ENCODE measurements at places on chromosomes 6 and 20.

- no peak for DNase-seq
Measured at GRCh38 chr6:79750806-79751205, 119.7 kb downstream of the SH3BGRL2 start.

- no peak for DNase-seq
Measured at GRCh38 chr6:166597711-166598440, 11.4 kb upstream of the RAMACL start.

- DNase-seq = no peak
Measured at GRCh38 chr6:45699663-45700062, 316.0 kb downstream of the CLIC5 start.

- peak; percentile 19 for DNase-seq
Measured at GRCh38 chr6:110662490-110663211, 152.6 kb downstream of the CDK19 start.

DNA sequence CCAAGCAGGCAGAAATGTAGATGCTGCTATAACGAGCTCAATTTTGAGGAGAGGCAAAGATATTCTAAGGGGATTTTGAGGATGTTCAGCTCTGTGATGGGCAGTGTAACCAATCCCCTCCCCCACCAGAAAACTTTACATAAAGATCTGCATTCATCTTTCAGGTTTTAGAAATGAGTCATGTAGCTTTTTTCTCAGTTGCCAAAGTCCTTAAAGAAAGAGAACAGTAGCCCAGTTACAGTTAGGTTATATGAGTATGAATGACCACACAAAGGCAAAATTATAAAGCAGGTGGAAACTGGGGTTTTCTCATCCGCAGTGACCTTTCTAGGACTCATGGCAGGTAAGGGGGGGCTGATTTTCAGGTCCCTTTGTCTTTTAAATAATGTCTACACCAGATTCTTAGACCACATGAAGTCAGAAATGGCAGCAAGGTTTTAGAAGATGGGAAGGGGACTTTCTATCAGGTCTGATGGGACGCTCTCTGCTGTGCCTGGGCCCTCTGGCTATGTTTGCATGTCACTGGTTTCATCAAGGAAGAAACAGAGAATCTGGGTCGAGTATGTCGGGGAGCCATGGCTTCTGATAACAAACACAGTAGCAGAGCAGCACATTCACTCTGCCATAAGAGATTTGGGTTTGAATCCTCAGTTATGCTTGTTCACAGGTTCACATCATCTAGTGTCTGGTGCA is 94.7 kb downstream of the CLIC5 start:
- no peak for DNase-seq

DNA sequence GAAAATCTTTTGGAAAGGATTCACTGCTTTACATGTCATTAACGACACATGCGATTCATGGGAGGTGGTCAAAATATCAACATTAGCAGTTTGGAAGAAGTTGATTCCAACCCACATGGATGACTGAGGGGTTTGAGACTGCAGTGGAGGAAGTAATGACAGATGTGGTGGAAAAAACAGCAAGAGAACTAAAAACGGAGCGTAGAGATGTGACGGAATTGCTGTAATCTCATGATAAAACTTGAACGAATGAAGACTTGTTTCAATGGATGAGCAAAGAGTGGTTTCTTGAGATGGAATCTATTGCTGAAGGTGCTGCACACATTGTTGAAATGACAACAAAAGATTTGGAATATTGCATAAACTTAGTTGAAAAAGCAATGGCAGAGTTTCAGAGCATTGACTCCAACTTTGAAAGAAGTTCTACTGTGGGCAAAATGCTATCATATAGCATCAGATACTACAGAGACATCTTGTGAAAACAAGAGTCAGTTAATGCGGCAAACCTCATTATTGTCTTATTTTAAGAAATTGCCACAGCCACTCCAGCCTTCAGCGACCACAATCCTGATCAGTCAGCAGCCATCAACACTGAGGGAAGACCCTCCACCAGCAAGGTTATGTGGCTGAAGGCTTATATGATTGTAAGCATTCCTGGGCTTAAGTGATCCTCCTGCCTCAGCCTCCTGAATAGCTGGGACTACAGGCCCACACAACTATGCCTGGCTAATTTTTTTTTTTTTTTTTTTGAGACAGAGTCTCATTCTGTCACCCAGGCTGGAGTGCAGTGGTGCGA is 19.2 kb downstream of the SRSF3 start:
- no peak for DNase-seq

DNA sequence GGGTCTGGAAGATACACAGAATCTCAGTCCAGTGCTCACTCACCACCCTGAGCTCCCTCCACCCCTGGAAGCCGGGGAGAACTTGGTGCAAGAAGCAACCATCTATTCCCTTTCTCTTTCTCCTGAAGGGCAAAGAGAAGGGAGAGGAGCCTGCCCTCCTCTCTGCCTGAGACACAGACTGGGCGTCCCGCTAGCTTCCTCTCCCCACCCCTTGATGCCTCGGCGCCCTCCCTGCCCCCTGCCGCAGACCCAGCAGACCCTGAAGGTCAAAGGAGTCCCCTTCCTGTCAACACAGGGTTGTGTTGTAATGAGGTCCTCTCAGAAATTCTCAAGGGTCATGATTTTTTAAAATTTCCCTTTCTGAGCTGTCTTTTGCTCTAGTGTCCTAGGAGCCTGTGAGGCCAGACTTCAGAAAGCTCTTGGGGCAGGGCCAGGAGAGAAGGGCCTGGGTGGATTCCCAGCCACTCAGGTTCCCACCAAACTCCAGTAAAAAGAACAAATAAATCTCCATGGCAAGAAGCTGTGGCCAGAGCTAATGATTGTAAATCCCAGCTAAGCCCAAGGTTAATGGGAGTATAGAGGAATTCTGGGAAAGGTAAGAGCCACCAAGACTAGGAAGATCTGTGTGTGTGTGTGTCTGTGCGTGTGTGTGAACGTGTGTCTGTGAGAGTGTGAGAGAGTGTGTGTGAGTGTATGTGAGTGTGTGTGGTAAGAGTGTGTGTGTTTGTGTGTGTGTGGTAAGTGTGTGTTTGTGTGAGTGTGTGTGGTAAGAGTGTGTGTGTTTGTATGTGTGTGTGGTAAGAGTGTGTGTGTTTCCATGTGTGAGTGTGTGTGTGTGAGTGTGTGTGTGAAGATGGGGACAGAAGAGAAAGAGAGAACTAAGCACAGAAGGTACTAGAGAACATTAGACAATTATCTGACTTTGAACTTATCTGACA is 1.1 kb upstream of the JPH2 start:
- no peak for DNase-seq

GRCh38 chr6:166166314-166167257 is 1.1 kb downstream of the TBXT start:
- DNase-seq = no peak

DNA sequence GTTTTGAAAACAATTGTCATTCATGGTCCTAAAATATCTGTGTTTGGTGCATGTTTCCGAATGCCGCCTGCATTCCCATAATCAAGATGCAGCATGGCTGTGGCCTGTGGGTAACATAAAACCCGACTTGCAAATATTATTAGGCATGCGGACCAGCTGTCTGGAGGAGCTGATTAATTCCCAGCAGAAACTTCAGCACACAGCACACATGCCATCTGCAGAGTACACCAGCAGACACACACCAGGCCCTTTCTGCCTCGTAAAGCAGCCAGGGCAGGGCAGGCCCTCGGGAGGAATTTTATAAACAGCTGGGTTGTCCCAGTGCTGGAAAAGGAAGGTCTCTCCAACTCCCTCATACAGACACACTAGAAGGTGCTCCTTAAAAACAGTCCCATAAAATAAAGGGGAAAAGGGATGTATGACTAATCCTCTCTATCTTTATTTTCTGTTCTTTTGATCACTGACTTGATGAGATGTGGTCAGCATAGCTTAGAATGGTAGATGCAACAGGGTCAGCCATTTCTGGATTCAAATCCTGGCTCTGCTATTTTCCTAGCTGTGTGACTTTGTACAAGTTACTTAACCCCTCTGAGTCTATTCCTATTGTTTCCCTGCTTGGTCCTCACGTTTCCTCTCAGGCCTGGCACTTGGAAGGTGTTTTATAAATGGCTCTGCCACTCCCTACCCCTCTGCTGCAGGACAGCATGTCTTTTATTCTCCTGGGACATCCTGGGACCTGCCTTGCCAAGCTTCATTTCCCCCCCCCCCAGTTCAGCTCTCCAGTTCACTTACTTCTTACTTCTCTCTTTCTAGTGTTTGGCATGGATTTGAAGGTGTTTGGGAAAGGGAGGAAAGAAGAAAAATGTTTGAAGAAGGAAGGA is 85.9 kb upstream of the TRAF3IP2 start:
- no peak for DNase-seq

DNA sequence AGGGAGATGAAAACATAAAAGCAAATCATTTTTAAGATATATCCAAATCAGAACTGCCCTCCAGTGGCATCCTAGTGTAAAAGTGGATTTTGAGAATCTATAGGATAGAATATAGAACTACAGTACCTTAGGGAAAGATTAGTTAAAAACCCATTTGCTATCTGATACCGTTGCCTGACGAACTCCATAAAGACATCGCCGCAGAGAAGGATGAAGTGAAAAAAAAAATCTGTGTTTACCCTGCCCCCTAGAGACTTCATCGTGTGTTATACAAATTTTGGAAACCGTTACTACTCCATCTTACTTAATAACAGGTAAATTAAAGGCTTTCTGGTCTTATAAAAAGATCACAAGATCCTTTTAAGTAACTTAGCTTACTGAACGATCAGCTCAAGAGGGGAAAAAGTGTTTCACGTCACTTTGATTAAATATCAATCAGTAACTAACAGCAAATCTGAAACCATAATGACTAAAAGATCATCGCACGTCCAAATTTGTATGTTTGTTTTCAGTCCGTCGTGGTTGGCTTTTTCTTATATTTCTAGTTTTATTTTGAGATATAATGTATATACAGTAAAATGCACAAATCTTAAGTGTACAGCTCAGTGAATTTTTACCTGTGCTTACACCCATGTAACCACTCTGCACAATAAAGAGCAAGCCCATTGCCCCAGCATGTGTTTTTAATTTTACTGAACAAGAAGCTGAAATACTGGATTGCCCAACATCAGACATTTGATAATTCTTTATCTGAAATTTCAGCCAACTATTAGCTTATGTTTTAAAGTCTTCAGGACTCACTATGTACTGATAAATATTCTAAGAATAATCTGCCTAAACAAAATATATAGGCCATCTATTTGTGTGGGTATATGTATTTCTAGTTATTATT is 881 bp upstream of the MCM3 start:
- no peak for DNase-seq

- peak; percentile 26 for DNase-seq
Measured at GRCh38 chr20:52103913-52104545, 87.5 kb downstream of the ZFP64 start.

- DNase-seq = no peak
Measured at GRCh38 chr6:447381-448165, 56.0 kb downstream of the IRF4 start.

DNA sequence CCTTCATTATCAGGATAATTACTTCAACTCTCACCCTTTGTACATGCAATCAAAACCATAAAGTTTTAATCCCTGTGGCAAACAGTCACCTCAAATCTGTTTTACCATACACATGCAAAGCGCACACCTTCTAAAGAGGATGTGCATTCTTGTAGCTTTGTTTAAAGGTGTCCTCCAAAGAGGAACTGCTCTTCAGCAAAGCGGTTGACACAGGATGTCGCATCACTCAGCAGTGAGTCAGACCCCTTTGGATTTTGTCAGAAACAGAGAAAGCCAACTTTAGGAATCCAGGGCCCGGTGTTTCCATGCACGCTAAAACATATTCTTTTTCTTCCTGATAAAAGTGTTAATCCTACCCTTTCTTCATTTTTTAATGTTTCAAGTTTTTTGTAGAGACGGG is 268.3 kb upstream of the ARID1B start:
- DNase-seq = no peak

GRCh38 chr6:170429450-170429849 is 122.9 kb downstream of the FAM120B start:
- DNase-seq = no peak

DNA sequence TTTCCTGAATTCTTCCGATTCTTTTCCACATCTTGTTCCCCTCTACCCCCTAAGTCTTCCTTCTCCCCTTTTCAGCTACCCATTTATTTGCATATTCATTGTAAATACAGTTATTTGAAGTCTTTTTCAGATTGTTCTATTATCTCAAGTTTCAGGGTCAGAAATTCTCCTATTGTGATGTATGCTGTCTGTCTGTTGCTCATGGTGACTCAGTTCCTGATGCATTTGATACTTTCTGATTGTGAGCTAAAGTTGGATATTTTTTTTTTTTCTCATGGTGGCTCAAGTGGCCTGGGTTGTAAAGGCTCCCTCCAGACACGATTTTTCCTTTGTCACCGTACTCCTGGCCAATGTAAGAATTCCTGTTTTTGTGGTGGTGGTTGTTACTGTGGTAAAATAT is 4.9 kb upstream of the PI16 start:
- DNase-seq = peak; percentile 35

GRCh38 chr6:167679122-167679736 is 147.5 kb upstream of the AFDN start:
- DNase-seq = no peak

- no peak for DNase-seq
Measured at GRCh38 chr6:87350516-87350915, 5.9 kb downstream of the C6orf163 start.

DNA sequence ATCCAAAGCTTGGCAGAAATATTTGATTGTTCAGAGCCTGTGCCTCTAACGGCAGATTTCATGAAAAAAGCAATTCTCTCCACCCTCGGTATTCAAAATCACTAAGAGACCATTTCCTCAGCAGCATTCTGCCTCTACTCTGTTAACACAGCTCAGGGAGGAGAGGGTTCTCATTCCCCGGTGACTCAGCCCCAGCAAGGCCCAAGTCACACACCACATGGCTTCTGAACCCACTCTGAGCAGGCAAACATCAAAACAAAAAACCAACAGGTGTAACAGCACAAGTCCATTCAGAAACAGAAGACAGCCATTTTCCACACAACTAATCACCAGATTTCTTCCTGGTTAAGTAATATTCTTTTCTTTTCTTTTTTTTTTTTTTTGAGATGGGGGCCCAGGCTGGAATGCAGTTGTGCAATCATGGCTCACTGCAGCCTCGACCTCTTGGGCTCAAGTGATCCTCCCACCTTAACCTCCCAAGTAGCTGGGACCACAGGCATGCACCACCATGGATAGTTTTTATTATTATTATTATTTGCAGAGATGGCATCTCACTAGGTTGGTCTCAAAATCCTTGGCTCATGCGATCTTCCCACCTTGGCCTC is 55.4 kb downstream of the GFOD1 start:
- no peak for DNase-seq

DNA sequence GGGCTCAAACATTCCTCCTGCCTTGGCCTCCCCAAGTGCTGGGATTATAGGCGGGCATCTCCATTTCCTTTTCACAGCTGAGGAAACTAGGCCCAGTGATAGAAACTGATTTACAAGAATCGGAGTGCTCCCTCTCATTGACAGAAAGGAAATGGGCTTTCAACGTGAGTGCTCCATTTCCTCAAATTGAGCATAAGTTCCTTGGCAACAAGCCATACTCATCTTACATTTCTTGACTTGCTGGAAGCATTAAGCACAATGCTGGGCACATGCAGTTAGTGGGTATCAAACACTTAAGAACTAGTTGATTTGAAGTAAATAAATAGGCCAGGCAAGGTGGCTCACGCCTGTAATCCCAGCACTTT is 54.7 kb downstream of the FGD2 start:
- no peak for DNase-seq
